ENCODE measurements at places on chromosomes 4 and X. TPM values are rescaled to one million over a fixed set of nuclear protein-coding genes. Genes with fewer than 3 reads are reported as not detected.

DNA sequence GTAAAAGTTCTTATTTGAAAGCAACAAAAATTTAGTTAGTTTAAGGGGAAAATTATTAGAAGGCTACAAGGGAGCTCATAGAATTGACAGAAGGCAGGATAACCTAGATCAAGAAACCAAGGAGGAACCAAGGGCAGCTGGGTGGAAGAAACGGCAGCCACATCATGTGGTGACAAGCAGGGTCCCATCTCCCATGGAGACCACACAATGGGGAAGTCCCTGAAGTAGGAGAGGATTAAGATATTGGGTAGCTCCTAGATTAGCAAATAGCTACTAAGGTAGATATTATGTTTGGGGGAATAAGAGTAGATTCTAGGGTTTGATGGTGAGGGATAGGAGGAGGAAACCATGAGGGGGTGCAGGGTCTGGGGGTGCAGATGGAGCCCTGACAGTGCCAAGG, 48.0 kb upstream of the TMEM154 start:
- no peak for DNase-seq

- DNase-seq = no peak
Observed at GRCh38 chrX:57172544-57172943, 35.3 kb upstream of the SPIN2A start.

- DNase-seq = peak; percentile 83
Observed at GRCh38 chr4:109332926-109333464, 30.5 kb upstream of the COL25A1 start.

- peak; percentile 73 for DNase-seq
Observed at GRCh38 chrX:75522565-75523431, at the start of gene ZDHHC15. Gene ZDHHC15 (minus strand): TSS chrX:75523037. CDS start chrX:75523024, 13 bp downstream.

The PABPC1L2A gene
- total RNA-seq = 1.4 TPM

DNA sequence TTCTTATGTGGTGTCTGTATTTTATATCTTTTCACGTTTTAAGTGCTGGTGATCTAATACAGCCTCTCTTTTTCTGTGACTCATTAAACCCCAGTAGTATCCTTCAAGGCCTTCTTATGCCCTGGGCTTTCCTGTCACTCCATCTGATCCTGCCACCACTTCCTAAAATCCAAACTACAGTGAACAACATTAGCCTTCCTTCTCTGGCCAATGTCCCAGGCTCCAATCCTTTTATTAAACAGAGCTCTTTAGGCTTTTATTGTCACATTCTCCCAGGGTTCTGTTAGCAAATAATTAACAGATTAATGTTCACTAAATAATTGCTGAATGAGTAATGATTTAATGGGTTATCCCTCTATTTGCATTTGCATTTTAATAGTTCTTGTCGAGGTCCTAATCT, 47.9 kb upstream of the ITM2A start:
- DNase-seq = no peak

DNA sequence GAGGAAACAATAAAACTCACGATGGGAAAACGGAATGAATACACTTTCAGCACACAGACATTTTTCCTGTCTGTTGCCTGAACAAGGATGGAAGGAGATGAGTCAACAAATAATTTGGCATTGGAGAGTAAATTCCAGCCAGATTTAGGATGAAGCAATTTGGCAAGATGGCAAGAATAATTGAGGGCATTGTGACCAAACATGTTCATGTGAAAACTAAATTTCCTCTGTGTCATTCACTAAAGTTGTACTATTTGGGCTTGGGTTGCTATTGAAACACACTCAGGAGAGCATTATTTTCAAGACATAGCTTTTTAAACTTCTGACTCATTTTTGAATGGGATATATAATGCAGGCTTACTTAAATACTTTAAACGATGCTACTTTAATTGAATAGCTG, 1614.4 kb downstream of the PCDH19 start:
- no peak for DNase-seq

GRCh38 chr4:142707401-142707800, 138.7 kb downstream of the INPP4B start:
- no peak for DNase-seq

GRCh38 chr4:48801016-48801715, 21.1 kb upstream of the FRYL start:
- DNase-seq = peak; percentile 27

- DNase-seq = no peak
Observed at GRCh38 chrX:33207056-33207455, 4.3 kb downstream of the DMD start.
